NCI-H1092 treated with DMSO at 0.1 percent for 48 hours (cell line): ENCODE measurements at places on chromosomes 5 and 9.

DNA sequence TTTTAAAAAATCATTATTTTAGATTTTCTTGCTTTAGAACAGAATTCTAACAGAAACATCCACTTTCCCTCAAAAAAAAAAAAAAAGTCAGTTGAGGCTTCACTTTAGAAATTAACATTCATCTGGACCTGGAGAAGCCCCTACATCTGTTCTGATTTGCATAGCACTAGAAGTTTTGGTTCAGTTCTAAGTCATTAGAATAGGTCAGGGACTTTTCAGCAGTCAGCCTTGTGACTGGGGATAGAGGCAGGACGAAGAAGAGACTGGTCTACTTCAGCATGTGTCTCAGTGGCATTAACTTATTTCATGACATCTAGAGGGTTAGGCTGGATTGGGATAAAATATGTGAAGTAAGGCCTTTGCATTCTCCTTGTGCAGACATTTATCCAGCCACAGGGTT, 215.8 kb upstream of the DAB2 start:
- no peak for DNase-seq

GRCh38 chr9:36325081-36325828, 67.0 kb upstream of the GNE start:
- DNase-seq = no peak

DNA sequence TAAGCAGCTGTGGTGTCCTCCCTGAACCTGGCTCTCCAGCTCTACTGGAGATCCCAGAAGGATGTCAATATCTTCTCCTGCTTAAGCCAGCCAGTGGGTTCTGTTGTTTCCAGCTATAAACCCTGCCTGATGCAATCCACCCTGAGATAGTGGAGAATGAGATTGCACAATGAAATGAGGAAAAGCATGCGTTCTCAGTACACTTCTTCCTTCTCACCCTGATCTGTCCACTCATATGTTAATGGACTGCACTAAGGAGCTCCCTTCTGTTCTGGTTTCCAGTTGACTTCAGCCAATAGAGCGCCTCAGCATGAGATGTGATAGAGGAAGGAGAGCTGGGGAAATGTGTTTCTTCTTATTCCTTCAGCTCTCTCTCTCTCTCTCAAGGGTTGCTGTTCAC, 40.0 kb upstream of the CDH6 start:
- no peak for DNase-seq

DNA sequence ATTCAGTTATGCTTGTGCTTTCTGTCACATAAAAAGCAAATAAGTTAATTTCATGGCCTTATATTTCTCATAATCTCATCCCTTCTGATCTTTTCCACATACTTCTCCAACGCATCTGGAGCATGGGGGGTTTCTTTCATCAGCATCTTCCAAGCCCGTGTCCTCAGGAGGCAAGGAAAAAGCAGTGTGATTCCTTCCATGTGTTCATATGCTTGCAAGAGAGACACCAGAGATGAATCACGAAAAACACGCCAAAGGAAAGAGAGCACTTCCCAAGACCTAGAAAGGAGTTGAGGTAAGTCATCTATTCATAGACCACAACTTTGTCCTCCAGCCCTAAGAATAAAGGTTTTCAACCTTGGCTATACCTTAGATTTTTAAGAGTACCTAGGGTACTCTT, 26.0 kb upstream of the SVEP1 start:
- no peak for DNase-seq

DNA sequence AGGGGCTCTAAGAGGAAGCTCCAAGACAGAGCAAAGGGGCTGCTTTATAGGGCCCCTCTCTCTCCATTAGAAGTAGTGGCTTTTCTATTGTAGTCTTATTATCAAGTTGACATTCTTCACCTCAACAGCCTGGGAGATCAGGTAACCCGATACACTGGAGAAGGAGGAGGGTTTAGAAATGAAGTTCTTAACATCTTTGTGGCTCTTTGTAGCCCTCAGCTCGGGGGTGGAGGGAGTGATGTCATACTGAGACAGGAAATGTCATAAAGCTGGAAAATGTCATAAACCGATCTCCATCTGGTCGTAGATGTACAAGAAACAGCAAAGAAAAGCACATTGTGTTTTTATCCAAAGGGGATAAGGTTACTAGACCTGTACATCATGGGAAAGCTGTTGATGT, 17.9 kb downstream of the PDZD2 start:
- DNase-seq = no peak

- no peak for DNase-seq
Measured at GRCh38 chr9:36992501-36993316, 41.4 kb downstream of the PAX5 start.

- no peak for DNase-seq
Measured at GRCh38 chr5:122774519-122774860, 390 bp upstream of the SNX2 start.

DNA sequence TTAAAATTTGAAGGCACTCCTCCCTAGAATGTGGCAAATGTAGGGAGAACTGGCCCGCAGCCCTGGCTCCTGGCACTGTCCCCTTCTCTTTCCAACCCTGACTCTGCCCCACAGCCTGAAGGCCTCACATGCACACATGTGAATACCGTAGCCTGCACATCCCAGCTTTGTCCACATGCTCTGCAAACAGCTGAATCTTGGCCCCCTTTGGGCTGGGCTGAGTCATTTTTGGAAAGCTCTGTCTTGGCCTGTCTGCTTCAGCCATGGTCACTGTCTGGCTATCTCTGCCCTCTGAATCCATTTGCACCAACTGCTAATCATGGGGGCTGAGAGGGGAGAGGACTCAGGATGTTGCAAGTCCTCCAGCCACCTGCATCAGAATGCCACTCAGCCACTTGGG, 22.1 kb upstream of the GALNT10 start:
- no peak for DNase-seq

DNA sequence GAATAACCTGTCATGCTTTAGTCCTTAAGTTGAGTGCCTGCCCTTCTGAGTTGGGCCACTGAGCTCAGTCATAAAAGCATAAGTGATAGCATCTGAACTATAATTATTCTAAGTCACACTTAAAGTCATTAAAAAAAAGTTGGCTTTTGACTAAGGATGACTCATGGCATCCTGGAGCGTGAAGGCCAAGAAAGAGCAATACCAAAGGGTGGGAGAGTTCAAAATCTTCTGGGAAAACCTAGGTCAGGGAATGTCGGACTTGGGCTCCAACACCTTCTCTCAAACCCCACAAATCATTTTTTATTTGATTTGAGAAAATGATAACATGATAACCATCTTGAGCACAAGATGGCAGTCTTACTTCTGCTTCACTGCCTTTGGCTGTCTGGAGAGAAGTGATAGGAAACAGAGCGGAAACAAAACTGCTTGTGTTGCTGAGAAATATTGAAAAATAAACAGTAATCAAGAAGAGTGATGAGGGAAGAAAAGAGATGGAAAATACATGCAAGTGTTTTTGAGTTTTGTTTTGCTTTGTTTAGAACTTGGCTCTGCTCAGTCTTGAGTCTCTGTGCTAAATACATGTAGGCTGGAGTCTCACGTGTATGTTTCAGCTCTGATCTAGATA, 16.9 kb upstream of the NTRK2 start:
- DNase-seq = no peak

DNA sequence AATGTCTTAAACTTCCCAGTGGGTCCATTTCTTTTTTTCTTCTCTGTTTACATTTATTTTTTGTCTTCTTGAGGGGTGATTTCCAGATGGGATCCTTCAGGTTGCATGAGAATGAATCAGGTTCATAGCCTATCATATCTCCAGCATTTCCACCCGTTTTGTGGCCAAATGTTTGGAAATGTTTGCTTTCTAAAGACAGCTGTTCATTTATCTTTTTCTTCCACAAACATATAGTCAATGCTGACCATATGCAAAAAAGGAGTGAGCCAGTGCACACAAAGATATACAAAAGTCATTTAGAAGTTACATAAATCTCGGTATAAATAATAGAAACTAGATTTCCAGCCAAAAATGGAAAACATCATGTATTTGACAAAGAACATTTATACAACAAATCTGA, 71.6 kb upstream of the STC2 start:
- DNase-seq = no peak

- DNase-seq = no peak
Measured at GRCh38 chr5:142463904-142464303, 139.1 kb upstream of the SPRY4 start.

GRCh38 chr9:110750272-110750671, 81.7 kb downstream of the MUSK start:
- DNase-seq = no peak

DNA sequence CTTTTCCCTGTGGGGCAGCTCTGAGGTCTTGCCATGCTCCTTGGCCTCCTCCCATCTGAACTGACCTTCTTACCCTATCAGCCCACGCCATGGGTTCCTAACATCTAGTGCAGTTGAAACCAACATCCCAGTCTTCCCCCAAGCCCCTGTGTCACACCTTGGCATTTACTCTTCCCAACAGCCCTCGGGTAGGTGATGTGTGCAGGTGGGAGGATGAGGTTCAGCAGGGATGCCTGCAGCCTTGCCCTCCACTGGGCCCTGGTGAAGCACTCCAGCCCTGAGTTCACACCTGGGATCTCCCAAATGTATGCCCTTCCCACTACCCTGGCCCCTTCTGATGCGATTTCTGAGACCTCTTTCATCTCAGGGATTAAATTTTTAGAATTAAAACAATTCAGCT, 15.5 kb downstream of the IRX2 start:
- DNase-seq = no peak

GRCh38 chr9:7333719-7334118, 465.9 kb downstream of the DMAC1 start:
- DNase-seq = no peak

GRCh38 chr9:109781541-109782197, 1.7 kb downstream of the PALM2AKAP2 start:
- no peak for DNase-seq

GRCh38 chr5:94769996-94770395, 151.5 kb downstream of the SLF1 start:
- no peak for DNase-seq

- DNase-seq = no peak
Measured at GRCh38 chr9:29439961-29440360, 1866.7 kb upstream of the C9orf72 start.

GRCh38 chr9:24132244-24132643, 306.2 kb upstream of the ELAVL2 start:
- no peak for DNase-seq

DNA sequence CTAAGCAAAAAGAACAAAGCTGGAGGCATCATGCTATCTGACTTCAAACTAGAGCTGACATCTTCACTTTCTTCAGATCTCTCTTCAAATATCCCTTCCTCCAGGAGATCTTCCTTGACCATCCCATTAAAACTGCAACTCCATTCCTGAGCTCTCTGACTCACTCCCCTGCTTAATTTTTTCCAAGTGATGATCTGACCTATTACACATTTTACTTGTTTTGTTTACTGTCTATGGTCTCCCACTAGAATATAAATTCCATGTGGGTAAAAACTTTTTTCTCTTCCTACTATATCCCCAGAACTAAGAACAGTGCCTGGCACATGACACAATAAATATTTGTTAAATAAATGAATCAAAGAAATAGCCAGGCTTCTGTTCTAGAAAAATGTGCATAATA, 87.5 kb downstream of the SLIT3 start:
- no peak for DNase-seq

GRCh38 chr5:131513780-131514179, 121.2 kb downstream of the RAPGEF6 start:
- no peak for DNase-seq

DNA sequence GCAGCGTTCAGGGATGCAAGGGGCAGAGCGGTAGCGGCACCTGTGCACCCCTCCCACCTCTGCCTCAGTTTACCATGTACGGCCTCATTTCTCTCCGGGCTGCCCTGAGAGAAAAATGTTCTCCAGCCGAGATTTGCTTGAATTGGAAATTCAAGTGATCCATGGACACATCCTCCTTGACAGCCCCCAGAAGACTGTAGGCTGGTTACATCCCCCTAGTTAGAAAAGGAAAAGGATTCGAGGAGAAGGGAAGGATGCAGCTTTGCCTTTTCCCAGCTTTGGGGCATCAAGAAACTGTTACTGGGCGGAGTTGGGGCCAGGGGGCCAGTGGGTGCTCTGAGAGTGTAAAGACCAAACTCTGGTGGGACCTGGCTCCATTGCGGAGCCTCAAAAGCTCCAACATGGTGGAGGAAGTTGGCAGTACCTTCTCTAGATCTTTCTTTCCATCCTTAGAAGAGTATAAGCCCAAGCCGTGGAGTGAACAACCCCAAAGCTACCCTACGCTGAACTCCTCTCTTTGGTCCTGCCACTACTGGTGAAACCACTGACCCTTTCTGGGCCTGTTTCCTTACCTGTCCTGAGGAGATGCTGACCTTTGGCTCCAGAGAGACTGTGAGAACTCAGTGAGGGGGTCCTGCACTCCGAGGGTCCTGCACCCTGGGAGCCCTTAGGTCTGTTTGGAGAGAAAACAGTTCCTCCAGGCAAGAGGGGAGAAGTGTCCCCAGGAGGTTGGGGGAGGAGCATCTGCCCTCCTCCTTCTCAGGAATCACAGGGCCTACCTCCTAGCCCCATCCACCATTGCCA, 1.0 kb upstream of the BARX1 start:
- DNase-seq = no peak

- no peak for DNase-seq
Measured at GRCh38 chr5:68369457-68370125, 154.0 kb downstream of the PIK3R1 start.

DNA sequence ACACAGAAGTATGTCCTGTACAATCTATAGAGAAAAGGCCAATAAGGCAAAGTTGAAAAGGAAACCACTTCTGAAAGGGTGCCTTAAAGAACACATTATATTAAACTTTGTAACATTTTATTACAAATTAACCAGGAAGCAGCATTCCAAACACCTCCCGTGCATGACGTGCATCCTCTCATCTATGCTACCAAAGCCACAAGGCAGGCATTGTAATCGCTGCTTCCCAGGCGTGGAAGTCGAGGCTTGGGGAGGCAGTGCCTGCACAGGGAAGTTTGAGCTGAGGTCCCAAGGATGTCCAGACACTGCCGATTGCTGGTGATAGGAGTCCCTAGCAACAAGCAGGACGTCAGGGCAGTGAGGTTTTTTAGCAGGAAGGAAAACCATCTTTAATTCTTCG, 44.3 kb upstream of the BARHL1 start:
- DNase-seq = no peak

DNA sequence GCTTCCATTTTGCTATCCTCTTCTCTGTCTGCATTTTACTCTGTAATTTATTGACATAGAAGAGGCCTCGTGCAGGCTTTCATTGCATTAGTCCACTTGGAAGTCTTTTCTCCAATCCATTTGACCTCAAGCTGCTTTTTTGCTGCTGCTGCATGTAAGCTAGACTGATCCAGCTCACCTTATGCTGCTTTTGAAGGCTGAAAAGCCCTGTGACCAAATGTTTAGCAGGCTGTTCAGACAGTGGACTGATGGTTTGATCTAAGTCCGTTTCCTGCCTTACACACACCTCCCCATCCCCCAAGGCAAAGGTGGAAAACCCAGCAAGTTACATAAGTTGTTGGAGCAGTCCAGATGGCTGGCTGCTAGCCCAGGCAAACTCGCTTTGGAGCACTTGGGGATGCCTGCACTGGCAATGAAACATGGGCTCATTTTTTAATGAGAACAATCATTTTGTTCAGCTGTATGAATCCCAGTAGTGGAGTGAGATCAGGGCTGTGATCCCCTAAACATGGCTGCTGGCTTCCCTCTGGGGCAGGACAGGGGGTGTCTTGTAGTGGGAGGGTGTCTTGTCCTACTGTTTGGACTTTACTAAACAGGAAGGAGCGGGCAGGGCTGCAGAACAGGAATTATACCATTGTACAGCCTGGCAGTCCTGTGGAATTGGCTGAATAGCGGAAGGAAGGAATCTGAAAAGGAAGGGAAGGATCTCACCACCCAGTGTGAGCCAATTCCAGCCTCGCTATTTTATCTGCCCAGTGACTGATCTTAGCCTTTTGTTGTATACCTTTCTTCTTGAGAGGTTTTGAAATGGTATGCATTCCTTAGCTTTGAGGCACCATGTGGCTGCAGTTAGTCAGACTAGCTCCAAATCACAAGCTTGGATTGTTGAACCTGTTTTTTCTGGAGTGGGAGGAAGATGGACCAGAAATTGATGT, 212.0 kb downstream of the ARHGAP26 start:
- DNase-seq = no peak
